Effector memory CD4-positive, alpha-beta T cell (primary cell): ENCODE measurements at places on chromosomes 2 and 18.

DNA sequence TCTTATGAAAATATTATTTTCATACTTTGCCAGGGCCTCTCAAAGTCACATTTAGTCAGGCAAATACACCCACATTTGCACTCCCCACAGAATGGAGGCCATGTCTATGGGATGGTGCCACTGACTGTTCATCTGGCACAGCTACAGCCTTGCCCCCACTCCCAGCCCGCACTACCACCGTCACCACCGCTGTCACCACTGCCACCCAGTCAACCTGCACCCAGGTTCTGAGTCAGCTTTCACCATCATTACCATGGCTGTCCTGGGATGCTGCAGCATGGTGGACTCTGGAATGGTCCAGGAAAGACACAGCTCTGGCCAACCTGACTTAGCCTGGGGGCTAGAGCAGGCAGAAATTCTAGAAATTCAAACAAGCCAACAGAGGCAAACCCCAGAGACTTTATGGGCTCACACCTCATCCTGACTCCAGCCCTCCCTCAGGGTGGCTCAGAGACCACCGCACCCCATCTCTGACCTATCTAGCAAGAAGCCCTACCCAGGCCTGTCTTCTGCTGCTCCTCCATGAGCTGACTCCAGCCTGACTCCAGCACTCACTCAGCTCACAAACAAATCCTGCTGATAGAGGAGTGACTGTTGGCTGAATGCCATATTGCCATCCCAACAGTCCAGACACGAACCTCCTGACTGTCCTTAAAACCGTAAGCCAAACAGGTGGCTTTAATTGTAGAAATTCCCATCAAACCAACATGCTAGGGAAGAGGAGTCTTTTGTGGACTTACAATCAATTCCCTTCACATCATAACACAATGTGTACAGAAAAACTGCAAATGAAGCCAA lies 28.0 kb downstream of the DNER start:
- no peak overlapping the region for H3K27ac ChIP-seq
- no peak for DNase-seq
- peaks cover 2% of the 10 kb centered on the region for H3K27me3 ChIP-seq

GRCh38 chr2:13669607-13670006 lies 952.9 kb downstream of the TRIB2 start:
- H3K36me3 ChIP-seq, result no peaks in the 10 kb centered on the region
- H3K4me3 ChIP-seq, result no peak overlapping the region
- no peaks in the 10 kb centered on the region for H3K4me1 ChIP-seq
- H3K27me3 ChIP-seq, result no peaks in the 10 kb centered on the region
- H3K27ac ChIP-seq, result no peak overlapping the region

DNA sequence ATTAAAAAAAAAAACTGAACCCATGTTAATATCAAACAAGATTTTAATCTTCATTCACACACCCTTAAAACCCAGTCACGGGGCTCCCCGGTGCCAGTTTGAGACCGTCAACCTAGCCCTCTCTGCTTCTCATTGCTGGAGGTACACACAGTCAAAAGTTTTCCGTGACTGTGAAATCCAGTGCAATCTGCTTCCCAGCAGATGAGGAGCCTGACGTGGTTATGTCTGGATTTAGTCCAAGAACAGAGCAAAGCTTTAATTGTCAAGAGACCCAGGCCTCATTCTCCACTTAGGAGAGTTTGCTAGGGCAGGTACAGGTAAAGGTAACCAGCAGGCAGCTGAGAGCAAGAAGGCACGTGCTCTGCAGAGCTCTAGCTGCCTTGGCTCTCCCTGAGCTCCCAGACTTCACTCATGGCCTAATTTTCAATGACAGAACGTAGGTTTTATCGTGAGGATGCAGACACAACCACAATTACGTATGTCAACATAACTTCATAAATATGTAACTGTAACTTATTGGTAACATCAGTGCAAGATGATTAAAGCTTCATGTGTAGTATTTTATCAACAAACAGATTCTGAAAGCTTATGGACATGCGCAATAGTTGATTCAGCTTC lies 56.3 kb downstream of the SLC16A14 start:
- no peaks in the 10 kb centered on the region for H3K36me3 ChIP-seq
- no peaks in the 10 kb centered on the region for H3K27me3 ChIP-seq
- no peak overlapping the region for H3K27ac ChIP-seq
- H3K4me1 ChIP-seq, result no peaks in the 10 kb centered on the region

DNA sequence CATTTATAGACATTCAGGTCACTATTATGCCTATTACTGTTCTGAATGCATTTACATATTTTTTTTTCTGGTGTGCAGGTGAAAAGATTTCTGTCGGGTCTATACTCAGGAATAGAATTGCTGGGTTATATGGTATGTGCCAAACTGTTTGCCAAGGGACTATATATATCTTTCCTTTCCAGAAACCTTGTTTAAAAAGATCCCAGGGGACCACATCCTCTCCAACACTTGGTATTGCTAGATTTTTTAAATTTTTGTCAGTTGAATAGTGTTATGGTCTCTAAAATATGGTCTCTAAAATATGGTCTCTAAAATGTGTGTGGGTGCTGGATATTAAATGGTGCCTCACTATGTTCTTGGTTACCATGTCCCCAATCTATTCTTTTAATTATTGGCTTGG lies 131.3 kb downstream of the INSIG2 start:
- peaks cover 36% of the 10 kb centered on the region for H3K27me3 ChIP-seq
- peaks cover 3% of the 10 kb centered on the region for H3K4me1 ChIP-seq
- no peak overlapping the region for H3K27ac ChIP-seq
- no peak for DNase-seq

- H3K4me1 ChIP-seq, result no peaks in the 10 kb centered on the region
- no peak for DNase-seq
- H3K36me3 ChIP-seq, result no peaks in the 10 kb centered on the region
- H3K27me3 ChIP-seq, result no peaks in the 10 kb centered on the region
- no peak overlapping the region for H3K27ac ChIP-seq
Observed at GRCh38 chr2:129297430-129297829, 682.0 kb upstream of the RAB6C start.

GRCh38 chr2:174180165-174180724 lies 68.1 kb downstream of the OLA1 start:
- H3K4me1 ChIP-seq, result no peaks in the 10 kb centered on the region
- no peak overlapping the region for H3K4me3 ChIP-seq
- DNase-seq, result no peak
- no peaks in the 10 kb centered on the region for H3K36me3 ChIP-seq
- H3K27me3 ChIP-seq, result no peaks in the 10 kb centered on the region

- peaks cover 12% of the 10 kb centered on the region for H3K36me3 ChIP-seq
- H3K4me3 ChIP-seq, result no peak overlapping the region
- H3K27ac ChIP-seq, result no peak overlapping the region
- H3K27me3 ChIP-seq, result no peaks in the 10 kb centered on the region
- H3K4me1 ChIP-seq, result no peaks in the 10 kb centered on the region
Observed at GRCh38 chr2:190456833-190457232, 48.7 kb downstream of the MFSD6 start.

GRCh38 chr2:196598846-196599245 lies 40.7 kb upstream of the CCDC150 start:
- no peaks in the 10 kb centered on the region for H3K36me3 ChIP-seq
- peaks cover under 1% of the 10 kb centered on the region for H3K27me3 ChIP-seq
- no peak for DNase-seq
- H3K4me1 ChIP-seq, result no peaks in the 10 kb centered on the region

- peaks cover 12% of the 10 kb centered on the region for H3K4me1 ChIP-seq
- H3K27ac ChIP-seq, result no peak overlapping the region
- no peak for DNase-seq
- H3K36me3 ChIP-seq, result no peaks in the 10 kb centered on the region
- H3K4me3 ChIP-seq, result no peak overlapping the region
- H3K27me3 ChIP-seq, result peaks cover 58% of the 10 kb centered on the region
Observed at GRCh38 chr2:104848526-104848925, 5.4 kb upstream of the POU3F3 start.

GRCh38 chr2:183867206-183867605 lies 731.1 kb upstream of the ZNF804A start:
- no peak for DNase-seq
- no peak overlapping the region for H3K27ac ChIP-seq
- H3K36me3 ChIP-seq, result no peaks in the 10 kb centered on the region
- H3K4me3 ChIP-seq, result no peak overlapping the region

- no peaks in the 10 kb centered on the region for H3K27me3 ChIP-seq
- H3K4me3 ChIP-seq, result no peak overlapping the region
- H3K27ac ChIP-seq, result no peak overlapping the region
- no peak for DNase-seq
- no peaks in the 10 kb centered on the region for H3K36me3 ChIP-seq
Observed at GRCh38 chr2:136070913-136071312, 47.0 kb downstream of the CXCR4 start.

- no peaks in the 10 kb centered on the region for H3K4me1 ChIP-seq
- no peak overlapping the region for H3K4me3 ChIP-seq
- H3K36me3 ChIP-seq, result no peaks in the 10 kb centered on the region
- DNase-seq, result no peak
- no peak overlapping the region for H3K27ac ChIP-seq
Observed at GRCh38 chr2:19287324-19287723, 71.1 kb downstream of the OSR1 start.

GRCh38 chr2:159015823-159016222 lies 47.4 kb downstream of the TANC1 start:
- no peak overlapping the region for H3K27ac ChIP-seq
- H3K27me3 ChIP-seq, result no peaks in the 10 kb centered on the region
- no peak overlapping the region for H3K4me3 ChIP-seq
- DNase-seq, result no peak
- no peaks in the 10 kb centered on the region for H3K4me1 ChIP-seq
- no peaks in the 10 kb centered on the region for H3K36me3 ChIP-seq

DNA sequence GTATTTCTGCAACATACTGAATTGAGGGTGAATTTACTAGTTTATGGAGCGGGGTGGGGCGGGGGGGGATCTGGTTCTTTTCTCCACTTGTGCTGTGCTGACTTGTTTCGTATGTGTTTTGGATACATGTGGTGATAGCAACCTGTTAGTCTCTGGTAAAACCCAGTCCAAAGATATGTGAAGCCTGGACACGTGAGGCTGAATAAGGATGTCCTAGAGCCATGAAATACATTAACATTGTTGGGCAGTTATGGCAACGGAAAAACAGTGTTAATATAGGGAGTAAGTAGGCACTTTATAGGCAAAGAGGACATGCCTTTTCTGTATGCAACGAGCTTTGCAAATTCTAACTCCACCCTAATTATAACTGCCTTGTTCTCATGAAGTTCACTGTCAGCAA lies 42.1 kb upstream of the NEMP2 start:
- no peak overlapping the region for H3K4me3 ChIP-seq
- no peaks in the 10 kb centered on the region for H3K36me3 ChIP-seq
- DNase-seq, result no peak
- H3K27ac ChIP-seq, result no peak overlapping the region
- H3K4me1 ChIP-seq, result no peaks in the 10 kb centered on the region

DNA sequence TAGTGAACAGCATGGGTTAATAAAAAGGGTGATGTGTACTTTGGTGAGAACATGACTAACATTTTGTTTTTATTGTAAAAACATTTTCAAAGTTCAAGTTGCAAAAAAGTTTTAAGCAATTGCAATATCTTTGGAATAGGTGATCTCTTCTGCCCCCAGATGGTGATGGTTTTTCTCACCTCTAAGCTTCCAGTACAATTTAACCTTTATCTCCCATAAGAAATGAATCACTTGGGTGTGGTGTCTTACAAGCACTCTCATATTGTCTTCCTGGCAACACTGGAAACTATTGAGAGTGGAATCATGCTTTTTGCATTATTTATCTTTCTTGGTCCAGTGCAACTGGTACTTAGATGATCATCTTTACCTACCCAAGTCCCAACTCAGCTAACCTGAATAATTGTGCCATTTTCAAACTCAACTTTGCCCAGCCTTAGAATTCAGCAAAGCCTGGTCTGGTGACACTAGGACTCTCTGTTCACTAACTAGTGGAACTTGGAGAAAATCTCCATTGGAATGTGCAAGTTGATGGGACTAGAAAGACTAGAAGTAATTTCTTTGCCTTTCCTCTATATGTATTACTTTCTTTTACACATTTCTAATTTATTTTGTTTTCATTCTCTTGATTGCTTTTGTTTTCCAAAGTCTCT lies 964.7 kb upstream of the ZEB2 start:
- no peak overlapping the region for H3K27ac ChIP-seq
- no peaks in the 10 kb centered on the region for H3K27me3 ChIP-seq
- H3K4me3 ChIP-seq, result no peak overlapping the region
- no peaks in the 10 kb centered on the region for H3K36me3 ChIP-seq
- no peak for DNase-seq

DNA sequence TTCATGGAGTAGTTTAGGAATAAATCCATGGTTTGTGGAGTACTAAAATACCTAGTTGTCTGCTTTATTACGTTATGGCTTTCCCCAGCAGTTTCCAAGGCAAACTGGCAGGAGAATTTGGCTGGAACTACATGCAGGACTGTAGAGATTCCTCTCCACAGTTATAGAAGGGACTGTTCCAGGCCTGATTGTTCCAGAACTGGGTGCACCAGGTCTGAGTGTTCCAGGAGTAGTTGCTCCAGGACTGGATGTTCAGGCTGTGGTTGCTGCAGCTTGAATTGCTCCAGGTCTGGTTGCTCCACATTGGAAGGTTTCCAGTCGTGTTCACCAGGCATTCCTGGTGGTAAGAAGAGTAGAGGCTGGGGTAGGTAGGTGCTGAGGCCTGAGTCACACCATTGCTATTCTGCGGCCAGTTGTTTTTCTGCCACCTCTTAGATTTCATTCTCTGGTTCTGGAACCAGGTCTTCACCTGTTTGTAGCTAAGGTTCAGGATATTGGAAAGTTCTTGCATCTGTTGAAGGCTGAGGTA lies 28.1 kb downstream of the SGPP2 start:
- no peaks in the 10 kb centered on the region for H3K36me3 ChIP-seq
- DNase-seq, result no peak
- H3K4me3 ChIP-seq, result no peak overlapping the region
- no peaks in the 10 kb centered on the region for H3K27me3 ChIP-seq

DNA sequence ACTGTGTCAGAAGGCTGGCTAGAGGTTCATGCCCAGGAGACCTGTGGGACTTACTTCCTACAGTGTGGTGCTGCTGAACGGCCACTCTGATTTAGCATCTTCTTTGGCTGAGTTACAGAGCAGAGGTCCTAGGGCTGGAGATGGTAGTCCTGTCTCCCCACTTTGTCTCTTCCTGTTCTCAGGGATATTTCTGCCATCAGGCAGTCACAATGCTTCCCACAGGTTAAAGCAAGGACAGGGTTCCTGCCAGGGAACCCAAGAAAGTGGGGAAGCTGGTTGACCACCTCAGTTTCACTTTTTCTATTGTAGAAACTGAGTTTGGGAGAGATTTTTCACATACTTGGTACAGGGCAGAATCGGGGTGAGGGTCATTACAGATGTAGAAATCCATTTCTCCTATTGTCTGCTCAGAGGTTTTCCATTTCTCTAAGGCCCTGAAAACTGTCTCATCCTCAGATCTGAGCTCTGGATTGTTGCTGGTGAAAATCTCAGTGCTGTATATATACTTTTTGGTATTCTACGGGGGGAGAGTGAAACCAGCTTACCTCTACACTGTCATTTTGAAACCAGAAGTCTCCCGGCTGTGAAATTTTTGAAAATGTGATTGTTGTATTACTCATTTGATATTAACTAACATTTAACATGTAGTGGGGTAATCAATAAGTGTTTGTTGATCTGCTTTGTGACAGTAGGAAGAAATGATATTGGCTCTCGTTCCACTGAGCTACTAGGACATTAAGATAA lies 37.0 kb upstream of the MEP1B start:
- no peaks in the 10 kb centered on the region for H3K27me3 ChIP-seq
- no peak overlapping the region for H3K27ac ChIP-seq
- no peaks in the 10 kb centered on the region for H3K36me3 ChIP-seq
- DNase-seq, result no peak
- no peaks in the 10 kb centered on the region for H3K4me1 ChIP-seq
- no peak overlapping the region for H3K4me3 ChIP-seq
